ENCODE measurements at places on chromosomes 5 and 9. TPM values are rescaled to one million over a fixed set of nuclear protein-coding genes. Genes with fewer than 3 reads are reported as not detected.

HTR4 gene
- 0.07 TPM for total RNA-seq

IFNB1 gene
- total RNA-seq, result not detected

HDHD3 gene
- 6.0 TPM for total RNA-seq

CCDC192 gene
- total RNA-seq, result not detected

HTR1A gene
- not detected for total RNA-seq

PCDHGA12 gene
- total RNA-seq, result 10.8 TPM

PCSK1 gene
- total RNA-seq, result 4.7 TPM

IER5L gene
- total RNA-seq, result 5.5 TPM

PROB1 gene
- total RNA-seq, result 1.7 TPM

LCN6 gene
- not detected for total RNA-seq

PPP2R2B gene
- total RNA-seq, result not detected

C9orf50 gene
- total RNA-seq, result not detected

BTNL8 gene
- total RNA-seq, result not detected

SLC6A18 gene
- not detected for total RNA-seq

ZFP37 gene
- total RNA-seq, result 1.6 TPM

NRARP gene
- total RNA-seq, result 12.1 TPM

NIPAL4 gene
- total RNA-seq, result not detected

MACIR gene
- total RNA-seq, result 20.5 TPM

NEUROG1 gene
- not detected for total RNA-seq

SLC45A2 gene
- not detected for total RNA-seq

GLIPR2 gene
- total RNA-seq, result 12.0 TPM

TAL2 gene
- not detected for total RNA-seq

CSF1R gene
- not detected for total RNA-seq

PCDHAC1 gene
- total RNA-seq, result under 0.01 TPM

SLC36A2 gene
- not detected for total RNA-seq

QRFP gene
- total RNA-seq, result not detected

ARHGEF39 gene
- 1.5 TPM for total RNA-seq

PCDHB7 gene
- total RNA-seq, result 0.40 TPM

ENTPD2 gene
- not detected for total RNA-seq

PCDHA6 gene
- 0.13 TPM for total RNA-seq

TPRN gene
- total RNA-seq, result 8.7 TPM

MTAP gene
- 64.7 TPM for total RNA-seq

TNFSF8 gene
- 0.13 TPM for total RNA-seq

TRIM7 gene
- 15.4 TPM for total RNA-seq

NOL6 gene
- 35.7 TPM for total RNA-seq

CCL27 gene
- not detected for total RNA-seq

TMEFF1 gene
- 6.2 TPM for total RNA-seq

All from thoracic aorta endothelial cell (primary cell).